ENCODE measurements at places on chromosomes 6 and 20.

DNA sequence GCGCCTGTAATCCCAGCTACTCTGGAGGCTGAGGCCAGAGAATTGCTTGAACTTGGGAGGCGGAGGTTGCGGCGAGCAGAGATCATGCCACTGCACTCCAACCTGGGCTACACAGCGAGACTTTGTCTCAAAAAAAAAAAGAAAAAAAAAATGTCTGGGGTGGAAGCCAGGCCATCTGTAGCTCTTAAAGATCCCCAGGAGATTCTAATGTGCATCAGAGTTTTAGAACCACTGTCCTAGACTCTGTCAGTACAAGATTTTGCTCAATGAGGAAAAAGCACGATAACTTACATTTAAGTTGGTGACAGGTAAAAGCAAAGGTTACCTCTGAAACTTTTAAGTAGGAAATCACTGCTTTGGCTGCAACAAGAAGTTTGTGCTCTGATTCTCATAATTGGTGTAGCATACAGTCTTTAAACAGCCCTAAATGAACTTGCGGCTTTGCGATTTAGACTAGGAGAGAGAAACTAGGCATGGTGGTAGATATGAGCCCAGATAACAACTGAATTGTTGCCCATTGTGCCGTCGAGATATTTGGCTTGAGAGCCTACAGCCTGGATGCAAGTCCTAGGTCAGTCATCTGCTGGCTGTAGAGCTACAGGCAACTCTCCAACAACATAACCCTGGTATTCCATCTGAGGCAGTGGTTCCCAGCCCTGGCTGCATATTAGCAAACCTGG lies 67.2 kb downstream of the BACH2 start:
- DNase-seq, result no peak

DNA sequence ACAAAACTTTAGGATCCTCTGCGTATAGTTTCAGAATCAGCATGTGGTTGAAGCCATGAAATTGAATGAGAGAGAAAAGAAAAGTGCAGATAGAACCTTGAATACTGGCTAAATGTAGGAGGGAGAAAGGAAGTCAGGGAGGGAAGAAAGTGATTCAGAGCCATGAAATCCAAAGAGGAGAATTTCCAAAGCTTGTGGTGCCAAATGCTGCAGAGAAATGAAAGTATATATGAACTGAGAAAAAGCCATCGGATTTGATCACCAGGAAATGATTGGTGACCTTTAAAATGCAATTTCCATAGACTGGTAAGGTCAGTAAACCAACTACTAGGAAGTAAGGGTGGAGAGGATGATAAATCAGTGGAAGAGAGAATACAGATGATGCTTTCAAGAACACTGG lies 142.3 kb downstream of the TFAP2A start:
- DNase-seq, result no peak

GRCh38 chr20:57964011-57964862 lies 254.4 kb upstream of the PMEPA1 start:
- DNase-seq, result no peak

DNA sequence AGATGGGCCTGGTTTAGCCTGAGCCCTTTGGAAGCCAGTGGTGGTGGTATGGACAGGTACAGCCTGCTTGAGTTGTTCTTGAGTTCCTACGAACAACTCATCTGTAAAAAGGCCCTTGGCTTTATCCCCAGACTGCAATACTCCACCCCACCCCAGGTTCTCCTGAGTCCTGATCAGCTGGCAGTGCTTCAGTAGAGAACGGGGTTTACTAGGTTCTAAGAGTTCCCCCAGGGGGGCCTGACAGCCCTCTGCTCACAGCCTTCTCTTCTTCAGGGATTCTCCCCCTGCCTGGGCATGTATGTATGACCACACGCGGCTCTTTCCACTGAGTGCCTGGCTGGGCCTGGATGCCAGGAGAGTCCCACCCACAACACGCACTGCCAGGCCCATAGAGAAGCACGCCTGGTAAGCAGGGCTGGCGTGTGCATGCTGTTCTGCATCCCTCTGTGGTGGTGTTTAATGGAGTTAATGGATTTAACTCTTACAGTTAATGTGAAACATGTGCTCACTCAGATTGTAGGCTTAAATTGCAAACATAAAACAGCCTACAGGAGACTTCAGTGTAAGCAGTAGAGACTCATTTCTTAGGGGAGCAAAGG lies 44.3 kb upstream of the SLC4A11 start:
- DNase-seq, result no peak

DNA sequence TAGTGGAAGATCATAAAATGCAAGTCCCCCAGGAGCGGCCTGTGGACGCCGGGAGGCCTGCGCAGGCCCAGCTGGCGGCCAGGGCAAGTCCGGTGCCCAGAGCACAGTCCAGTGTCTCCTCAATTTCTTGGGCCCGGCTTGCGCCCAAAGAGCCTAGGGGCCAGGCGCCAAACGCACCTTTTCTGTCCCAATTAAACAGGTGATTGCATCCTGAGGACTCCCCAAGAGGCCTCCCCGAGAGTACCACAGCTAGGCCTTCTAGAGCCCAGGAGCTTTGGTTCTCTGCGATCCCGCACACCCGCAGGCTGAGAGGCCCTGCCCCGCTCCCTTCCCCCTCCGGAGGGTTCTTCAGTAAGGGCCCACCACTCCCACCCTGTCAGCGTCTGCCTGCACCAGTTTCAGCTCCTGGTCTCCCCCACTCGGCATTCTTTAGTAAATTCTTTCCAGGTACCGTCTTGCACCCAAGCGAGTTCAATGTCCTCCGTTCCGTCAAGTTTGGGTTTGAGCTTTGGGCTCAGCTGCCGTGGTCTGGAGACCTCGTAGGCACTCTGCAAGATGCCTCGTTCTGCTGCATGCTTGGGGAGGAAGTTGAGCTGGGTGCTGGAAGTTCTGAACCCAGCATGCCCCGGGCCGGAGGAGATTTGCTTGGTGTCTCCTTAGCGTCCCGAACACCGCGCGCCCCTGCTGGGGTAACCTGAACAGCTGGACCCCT lies 3.9 kb upstream of the NKX2-2 start:
- no peak for DNase-seq

GRCh38 chr6:87196275-87196842 lies 41.0 kb downstream of the ZNF292 start:
- DNase-seq, result no peak

DNA sequence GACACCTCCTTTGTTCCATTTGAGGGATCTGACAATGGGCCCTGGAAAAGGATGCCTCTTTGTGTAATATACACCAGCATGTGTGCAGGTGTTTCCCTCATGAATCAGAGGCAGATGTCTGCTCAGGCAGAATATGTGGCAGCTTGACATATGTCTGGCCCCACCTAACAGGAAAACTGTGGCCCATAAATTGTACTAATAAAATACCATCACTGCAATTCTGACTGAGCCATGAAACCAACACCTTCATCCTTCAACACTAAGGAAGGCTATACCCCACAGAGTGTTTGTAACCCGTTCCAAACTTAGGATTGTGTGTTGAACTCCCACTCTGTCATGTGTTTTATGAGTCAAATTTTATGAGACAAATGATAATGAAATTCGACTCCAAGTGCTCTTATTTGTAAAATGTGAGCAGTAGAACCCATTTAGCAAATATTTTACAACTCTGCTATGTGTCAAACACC lies 22.7 kb downstream of the LAMA4 start:
- DNase-seq, result no peak

- DNase-seq, result no peak
Measured at GRCh38 chr20:62891111-62891510, 29.5 kb upstream of the TCFL5 start.

GRCh38 chr6:33091957-33092356 lies 16.2 kb downstream of the HLA-DPB1 start:
- DNase-seq, result no peak

GRCh38 chr6:163965426-163966348 lies 551.2 kb downstream of the QKI start:
- DNase-seq, result no peak

- DNase-seq, result no peak
Measured at GRCh38 chr20:53157443-53158408, 185.6 kb downstream of the TSHZ2 start.

DNA sequence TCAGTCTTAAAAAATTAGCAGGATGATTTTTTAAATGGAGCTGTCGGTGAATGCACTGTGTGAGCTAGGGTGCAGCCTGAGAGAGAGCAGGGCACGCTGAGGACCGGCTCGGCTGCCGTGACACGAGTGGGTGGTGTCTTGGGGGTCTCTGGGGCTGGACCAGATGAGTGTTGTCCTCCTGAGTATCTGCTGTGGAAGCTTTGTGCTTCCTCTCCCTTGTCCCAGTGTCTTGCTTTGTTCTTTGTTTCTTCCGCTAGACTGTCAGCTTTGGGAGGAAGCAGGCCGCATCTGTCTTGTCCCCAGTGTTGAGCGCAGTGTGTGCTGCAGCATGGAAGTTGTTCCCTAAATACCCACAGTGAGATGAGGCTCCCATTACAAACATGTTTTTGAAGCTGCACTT lies 89.4 kb downstream of the RTN4IP1 start:
- no peak for DNase-seq

- no peak for DNase-seq
Measured at GRCh38 chr20:39835130-39835842, 853.8 kb downstream of the MAFB start.

GRCh38 chr6:82779041-82779440 lies 286.6 kb downstream of the UBE3D start:
- no peak for DNase-seq

DNA sequence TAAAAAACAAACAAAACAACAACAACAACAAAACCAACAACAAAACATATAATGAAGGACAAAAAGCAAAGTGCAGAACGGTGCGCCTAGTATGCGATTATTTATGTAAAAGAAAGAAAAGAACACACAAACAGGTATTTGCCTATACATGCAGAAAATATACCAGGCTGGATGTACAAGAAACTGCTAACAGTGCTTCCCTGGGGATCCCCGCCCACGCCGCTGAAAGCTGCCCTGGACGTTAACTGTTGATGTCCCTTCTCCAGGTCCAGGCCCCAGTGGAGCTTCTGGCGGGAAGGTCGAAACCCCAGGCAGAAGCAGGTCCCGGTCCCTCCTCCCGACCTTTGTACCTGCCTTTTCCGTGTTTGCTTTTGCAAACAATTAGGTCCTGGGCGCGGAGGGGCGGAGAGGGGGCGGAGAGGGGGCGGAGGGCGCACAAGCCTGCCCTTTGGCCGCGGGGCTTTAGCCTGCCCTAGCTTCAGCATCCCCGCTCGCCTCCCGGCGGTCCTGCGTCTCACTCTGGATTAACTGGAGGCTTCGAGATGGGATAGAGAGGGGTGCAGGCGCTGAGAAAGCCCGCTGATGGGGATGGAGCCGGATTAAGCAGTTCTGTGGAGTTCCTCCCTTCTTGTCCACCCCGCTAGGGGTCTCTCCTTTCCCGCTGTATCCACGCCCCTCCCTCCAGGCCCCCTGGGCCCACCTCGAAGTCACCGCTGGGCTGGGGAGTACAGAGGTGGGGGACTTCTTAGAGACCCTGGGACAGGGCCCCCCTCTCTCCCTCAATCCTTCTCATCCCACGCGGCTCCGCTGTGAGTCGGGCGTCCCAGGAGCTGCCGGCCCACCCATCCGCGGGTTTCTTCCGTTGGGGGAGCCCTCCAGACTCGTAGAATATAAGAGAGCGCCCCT lies 8.2 kb upstream of the AHCY start:
- DNase-seq, result no peak

DNA sequence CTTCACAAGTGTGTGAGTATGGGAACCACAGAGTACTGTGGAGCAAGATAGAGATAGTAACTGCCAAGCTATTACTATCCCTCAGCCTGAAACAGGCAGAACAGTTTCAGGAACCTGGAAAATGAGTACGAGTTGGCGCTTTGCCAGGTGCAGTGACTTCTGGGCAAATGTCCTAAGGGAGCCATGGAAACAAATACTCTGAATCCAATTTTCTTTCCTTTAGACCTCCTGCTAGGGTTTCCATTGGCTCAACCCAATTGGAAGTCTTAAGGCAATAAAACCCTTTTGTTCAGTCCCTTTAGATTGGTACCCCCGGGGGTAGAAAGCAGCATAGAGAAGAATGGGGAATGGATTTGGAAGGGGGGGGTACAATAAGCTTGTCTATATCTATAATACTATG lies 205.0 kb upstream of the EPHA7 start:
- DNase-seq, result no peak

GRCh38 chr6:47059216-47059885 lies 17.2 kb upstream of the ADGRF1 start:
- no peak for DNase-seq

- DNase-seq, result no peak
Measured at GRCh38 chr20:63191400-63191799, 24.5 kb downstream of the YTHDF1 start.

DNA sequence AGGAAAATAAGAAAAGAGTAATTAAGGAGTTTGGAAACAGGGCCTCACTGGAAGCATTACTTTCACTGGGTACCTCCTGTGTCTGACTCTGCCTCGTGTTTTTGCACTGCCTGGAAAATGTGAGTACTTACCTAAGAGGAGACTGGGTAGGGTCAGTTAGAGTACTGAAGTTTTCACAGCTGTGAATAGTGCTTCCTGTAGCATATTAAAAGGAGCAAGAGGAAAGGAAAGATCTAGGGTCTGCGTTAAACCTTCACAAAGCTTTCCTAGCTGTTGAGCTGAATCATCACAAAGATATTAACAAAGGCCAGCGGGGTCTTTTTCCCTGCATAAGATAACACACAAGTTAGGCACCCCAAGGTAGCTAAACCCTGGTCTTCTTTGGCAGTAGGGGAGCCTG lies 82.3 kb downstream of the MLIP start:
- no peak for DNase-seq

DNA sequence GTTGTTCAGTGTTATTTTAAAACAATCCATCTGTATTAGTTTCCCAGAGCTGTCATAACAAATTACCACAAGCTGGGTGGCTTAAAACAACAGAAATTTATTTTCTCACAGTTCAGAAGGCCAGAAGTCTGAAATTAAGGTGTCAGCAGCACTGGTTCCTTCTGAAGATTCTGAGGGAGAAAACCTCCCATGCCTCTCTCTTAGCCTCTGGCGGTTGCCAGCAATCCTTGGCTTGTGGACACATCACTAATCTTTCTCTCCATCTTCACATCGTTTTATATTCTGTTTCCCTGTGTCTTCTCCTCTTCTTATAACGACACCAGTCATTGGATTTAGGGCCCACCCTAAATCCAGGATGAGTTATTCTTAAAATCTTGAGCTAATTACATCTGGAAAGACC lies 70.2 kb upstream of the EPB41L1 start:
- no peak for DNase-seq

DNA sequence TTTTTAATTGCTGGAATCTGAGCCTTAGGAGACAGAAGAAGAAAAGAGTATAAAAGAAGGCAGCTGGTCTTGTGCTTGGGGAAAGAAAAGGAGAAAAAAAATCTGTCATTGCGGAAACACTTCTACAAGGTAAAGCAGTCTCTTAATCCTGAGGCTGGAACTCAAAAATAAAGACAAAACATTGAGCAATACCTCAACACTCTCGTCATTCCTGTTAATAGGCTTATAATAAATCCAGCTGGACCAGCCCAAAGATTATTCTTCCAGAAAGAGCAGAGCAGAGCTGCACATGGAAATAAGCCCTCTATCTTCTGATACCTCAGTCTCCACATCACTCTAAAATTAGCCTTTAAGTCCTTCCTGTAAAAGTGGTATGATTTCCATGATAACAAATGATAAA lies 62.0 kb upstream of the HIVEP1 start:
- DNase-seq, result no peak

All from stimulated activated CD8-positive, alpha-beta memory T cell treated with anti-CD3 and anti-CD28 coated beads, Interleukin-4, amount 100 ng/mL, for 4 hours (primary cell).